ENCODE measurements at places on chromosomes 11 and 22.

- no peak for DNase-seq
Observed at GRCh38 chr11:116642902-116643301, 129.9 kb downstream of the BUD13 start.

DNA sequence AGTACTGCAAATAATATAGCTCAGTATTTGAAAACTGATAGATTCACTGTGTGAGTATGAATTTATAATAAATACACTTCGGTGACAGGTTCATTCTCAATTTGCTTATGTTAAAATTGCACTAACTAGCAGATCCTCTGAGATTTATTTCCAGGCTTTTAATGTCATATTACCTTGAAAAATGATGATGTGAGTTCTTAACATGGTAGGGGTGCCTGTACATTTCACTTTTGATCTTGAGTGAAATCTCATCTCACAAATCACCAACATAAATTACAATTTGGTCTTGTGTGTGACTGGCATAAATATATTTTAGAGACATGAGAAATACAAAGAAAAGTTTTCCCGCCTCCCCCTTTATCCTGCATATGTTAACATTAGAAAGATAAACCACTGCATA is 240.4 kb downstream of the DYNC2H1 start:
- no peak for DNase-seq

- DNase-seq = no peak
Observed at GRCh38 chr22:42388130-42388797, 43.9 kb downstream of the NFAM1 start.

GRCh38 chr22:25661073-25661472 is 80.9 kb upstream of the MYO18B start:
- no peak for DNase-seq

All from esophagus squamous epithelium (tissue), 5 donors.